ENCODE measurements at places on chromosomes 12 and 14.

DNA sequence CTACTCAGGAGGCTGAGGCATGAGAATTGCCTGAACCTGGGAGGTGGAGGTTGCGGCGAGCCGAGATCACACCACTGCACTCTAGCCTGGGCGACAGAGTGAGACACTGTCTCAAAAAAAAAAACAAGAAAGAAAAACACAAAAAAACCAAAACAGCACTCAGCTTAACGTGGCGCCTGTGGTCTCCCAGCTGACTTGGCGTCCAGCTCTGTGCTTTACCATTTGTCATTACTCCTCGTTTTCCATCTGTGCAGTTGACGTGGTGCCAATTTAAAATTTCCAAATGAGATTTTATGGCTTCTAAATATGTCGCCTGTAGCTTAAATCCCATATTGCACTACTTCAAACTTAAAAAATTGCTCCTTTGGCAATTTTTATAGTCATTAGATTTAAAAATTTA lies 2.0 kb downstream of the MGP start:
- DNase-seq: no peak

DNA sequence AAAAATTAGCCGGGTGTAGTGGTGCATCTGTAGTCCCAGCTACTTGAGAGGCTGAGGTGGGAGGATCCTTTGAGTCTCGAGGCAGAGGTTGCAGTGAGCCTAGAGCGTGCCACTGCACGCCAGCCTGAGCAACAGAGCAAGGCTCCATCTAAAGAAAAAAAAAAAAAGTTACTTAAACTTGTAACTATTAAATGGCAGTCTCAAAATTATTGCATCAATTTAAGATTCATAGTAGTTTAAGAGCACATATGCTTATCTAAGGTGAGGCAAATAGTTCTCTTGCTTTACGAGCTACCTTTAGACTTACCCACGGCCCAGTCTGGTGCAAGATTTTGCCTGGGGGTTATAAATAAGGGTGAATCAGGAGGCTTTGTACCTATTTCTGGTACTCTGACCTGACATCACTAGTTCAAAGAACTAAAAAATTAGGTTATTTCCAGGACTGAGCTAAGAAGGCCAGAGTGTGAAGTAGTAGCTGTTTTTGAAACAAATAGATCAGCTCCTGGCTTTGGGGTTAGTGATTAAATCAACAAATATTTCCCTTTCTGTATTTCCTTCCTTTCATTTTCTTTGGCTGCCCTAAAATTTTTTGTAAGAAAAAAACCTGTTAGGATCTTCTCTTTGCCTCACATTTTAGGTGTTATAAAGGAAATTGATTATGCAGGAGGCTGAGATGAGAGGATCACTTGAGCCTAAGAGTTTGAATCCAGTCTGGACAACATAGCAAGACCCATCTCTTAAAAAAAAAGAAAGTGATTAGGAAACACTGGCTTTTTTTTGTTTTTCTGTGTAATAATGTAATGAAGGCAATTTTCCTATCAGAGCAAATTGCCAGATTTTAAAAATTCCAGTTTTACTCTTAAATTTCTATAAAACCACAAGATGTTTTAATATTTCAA lies 3.6 kb downstream of the MGAT2 start:
- no peak for DNase-seq

GRCh38 chr12:129949651-129950050 lies 45.8 kb upstream of the TMEM132D start:
- no peak for DNase-seq

GRCh38 chr14:94009767-94010166 lies 12.7 kb downstream of the CCDC197 start:
- no peak for DNase-seq

GRCh38 chr12:13152281-13152680 lies 44.2 kb upstream of the EMP1 start:
- DNase-seq: no peak

DNA sequence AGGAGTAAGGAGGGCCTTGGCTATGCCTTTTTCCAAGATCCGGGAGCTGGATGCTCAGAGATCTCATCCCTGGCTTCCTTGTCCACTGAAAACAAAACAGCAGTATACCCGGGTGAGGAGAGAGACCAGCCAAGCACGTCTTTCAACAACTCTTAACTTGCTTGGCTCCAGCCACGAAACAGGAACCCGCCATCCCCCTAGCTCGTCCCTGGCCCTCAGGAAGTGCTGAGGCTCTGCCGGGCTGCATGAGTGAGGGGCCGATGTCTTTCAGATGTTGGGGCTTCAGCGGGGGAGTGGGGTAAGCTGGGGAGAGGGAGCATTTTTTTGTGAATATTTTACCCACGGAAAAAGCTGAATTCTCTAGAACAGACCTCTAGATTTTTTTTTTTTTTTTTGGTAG lies 231.1 kb downstream of the CACNA1C start:
- DNase-seq: no peak

- DNase-seq: no peak
These were observed 190.7 kb upstream of the PPFIA2 start for GRCh38 chr12:81949841-81950308.

GRCh38 chr12:108337235-108338223 lies 1.6 kb downstream of the CMKLR1 start:
- DNase-seq: no peak

All from stimulated activated CD4-positive, alpha-beta T cell treated with anti-CD3 and anti-CD28 coated beads, Interleukin-4, amount 100 ng/mL, for 24 hours (primary cell).